ENCODE measurements at places on chromosomes 4 and X. TPM values are rescaled to one million over a fixed set of nuclear protein-coding genes. Genes with fewer than 3 reads are reported as not detected.

DNA sequence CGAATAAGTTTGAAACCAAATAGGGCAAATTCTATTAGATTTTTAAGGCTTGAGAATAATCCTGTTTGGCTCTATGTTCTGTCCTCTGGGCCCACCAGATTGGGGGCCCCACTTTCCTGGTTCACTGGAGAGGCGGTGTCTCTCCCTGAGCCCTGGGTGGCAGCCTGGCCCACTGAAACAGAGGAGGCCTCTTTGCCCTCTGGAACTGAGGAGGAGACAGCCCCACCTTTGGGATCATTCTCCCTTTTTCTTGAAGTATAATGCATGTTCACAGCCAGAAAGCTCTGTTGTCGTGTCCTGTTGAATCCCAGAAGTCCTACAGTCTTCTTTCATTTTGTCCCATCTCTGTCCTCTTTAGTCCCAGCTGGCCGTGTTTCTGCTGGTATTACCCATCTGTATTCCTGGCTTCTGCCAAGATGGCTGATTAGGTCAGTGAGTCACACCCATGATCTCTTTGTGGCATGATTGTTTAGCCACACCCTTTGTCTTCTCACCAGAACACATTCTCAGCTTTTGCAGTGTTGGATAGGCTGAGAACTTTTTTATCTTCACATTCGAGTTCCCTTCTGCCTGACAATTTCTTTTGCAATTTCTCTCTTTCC lies 8.1 kb upstream of the TBC1D25 start:
- DNase-seq, result peak; percentile 76

- DNase-seq, result no peak
Observed at GRCh38 chr4:143502231-143502630, 11.3 kb upstream of the SMARCA5 start.

GRCh38 chrX:19879181-19879580 lies 8.2 kb downstream of the SH3KBP1 start:
- no peak for DNase-seq

DNA sequence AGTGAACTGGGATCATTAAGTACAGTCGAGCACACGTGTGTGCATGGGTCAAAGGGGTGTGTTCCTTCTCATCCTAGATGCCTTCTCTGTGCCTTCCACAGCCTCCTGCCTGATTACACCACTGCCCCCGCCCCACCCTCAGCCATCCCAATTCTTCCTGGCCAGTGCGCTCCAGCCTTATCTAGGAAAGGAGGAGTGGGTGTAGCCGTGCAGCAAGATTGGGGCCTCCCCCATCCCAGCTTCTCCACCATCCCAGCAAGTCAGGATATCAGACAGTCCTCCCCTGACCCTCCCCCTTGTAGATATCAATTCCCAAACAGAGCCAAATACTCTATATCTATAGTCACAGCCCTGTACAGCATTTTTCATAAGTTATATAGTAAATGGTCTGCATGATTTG lies 22.3 kb downstream of the SLC34A2 start:
- no peak for DNase-seq

Gene BRS3
- total RNA-seq, result not detected

Gene IGFBP7
- 173 TPM for total RNA-seq

Gene TRIM2
- total RNA-seq, result 6.7 TPM
